Forelimb muscle (tissue), 1 donor: ENCODE measurements at places on chromosomes 4 and X.
A peak's percentile ranks its signal among the peaks of the same experiment; 100 is the strongest.

DNA sequence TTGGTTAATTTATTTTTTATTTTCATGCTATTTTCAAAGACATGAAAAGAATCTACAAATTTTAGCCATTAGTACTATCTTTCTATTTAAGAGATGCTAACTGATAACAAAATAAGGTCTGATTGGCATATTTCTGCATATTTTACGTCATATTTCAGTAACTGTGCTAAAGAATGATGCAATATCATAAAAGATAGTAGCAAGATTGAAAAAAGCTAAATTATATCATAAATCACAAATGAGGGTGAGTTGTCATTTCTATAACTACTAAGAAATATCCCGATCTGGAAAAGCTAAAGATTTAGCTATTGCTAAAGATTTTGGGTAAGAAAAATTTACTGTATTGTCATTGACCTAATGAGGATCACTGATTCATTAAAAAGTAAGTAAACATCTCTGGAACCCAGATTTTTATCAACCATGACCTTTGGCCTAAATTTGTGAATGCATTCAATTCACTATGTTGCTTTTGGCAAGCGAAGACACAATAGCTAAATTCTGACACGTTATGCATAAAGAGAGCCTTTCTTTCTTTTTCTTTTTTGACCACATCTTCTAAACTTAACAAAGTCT, 103.6 kb downstream of the HPGD start:
- DNase-seq: no peak

- no peak for DNase-seq
Measured at GRCh38 chrX:10602646-10603045, 17.7 kb downstream of the MID1 start.

DNA sequence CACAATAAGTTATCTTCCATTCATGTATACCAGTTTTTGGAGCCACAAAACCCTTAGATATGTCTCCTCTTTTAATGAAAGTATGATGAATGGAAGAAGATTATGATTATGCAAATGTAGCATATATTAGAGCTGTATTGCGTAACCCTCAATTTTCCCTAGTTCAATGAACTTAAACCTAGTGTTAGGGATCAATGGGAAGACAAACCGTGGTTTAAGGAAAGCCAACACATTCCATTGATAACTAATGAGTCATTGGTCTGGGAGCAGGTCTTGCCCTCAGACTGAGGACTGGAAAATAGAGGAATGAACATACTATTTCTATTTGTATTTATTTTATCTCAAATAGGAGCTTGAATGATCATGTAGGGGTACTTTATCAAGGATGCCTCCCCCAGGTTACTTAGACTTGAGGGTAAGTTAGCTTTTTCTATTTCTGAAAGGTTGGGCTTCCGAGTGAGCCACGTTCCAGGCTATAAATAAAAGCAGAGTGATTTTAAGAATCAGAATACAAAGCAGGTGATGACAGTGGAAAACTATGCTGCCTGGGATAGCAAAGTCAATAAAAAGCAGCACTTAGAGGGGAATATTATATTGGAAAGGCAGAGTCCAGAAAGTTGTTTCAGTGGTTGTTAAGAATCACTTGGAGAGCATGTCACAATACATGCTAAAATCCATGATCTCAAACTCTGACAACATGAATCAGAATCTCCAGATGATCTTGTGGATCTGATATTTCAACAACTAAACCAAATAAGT, 356.0 kb downstream of the ADAM29 start:
- DNase-seq: no peak

DNA sequence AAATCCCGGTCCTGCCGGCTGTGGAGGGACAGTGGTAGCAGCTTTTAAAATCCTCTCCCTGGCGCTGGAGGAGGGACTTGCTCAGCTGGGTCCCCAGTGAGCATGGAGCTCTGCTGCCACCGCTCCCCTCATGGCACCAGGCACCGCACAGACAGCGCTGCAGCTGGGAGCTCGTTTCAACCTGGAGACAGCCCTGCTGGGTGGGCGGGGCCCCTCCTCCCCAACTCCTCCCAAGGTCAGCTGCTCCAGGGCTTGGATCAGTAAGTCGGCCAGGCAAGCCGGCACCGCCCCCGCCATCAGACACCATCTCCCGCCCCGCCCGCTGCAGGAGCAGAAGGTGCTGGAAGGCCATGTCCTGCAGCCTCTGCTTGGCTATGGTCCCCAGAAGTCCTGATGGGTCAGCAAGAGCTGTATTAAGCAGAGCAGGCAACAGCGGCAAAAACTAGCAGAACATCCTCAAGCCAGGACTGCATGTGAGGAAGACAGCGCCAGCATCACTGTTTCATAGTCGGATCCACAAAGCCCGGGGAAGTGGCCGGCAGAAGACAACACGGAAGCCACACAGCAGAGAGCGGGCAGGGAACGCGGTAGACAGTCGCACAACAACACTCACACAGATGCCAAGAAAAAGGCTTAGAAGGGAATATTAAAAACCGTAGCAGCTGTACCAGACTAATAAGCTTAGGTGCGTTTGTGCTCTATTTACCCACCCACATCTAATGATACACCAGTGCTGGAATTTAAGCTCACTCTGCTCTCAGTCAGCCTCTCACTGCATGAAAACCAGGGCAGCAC, 16.2 kb downstream of the ZFYVE28 start:
- DNase-seq: no peak

- no peak for DNase-seq
Measured at GRCh38 chr4:45453258-45453853, 670.5 kb downstream of the GABRG1 start.

GRCh38 chr4:98638661-98639060, 19.8 kb downstream of the TSPAN5 start:
- DNase-seq: no peak

DNA sequence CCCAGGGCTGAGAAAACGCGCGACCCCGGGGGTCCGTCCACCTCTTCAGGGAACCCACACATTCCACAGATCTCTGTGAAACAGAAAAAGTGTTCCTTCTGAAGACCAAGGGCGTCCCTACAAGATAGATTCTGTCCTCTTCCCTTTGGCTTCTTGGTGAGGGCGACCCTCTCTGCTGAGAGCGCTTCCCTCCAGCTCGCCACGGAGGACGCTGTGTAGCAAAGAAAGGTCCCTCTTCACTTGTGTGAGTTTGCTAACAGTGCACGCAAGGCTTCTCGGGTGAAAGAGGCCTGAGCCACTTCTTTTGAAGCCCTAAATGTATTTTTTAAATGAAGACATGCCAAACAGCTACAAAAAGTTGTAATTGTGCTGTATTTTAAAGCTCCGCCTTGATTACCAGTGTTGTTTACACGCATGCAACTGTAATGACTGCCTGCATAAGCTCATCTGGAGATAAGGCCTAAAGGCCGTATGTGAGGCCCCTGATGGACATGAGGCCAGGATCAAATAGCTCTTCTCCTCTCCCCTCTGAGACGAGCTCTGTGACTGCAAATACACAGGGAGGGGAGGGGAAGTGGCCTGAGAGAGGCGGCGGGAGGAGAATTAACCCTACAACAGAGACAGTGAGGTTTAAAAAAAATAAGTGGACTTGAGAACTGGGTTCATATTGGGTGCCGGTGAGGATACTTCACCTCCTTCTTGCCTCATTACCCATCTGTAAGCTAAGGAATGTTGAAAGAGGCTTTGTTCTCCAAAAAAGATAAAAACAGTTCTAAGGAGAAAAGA, 95.5 kb downstream of the SOWAHB start:
- no peak for DNase-seq

DNA sequence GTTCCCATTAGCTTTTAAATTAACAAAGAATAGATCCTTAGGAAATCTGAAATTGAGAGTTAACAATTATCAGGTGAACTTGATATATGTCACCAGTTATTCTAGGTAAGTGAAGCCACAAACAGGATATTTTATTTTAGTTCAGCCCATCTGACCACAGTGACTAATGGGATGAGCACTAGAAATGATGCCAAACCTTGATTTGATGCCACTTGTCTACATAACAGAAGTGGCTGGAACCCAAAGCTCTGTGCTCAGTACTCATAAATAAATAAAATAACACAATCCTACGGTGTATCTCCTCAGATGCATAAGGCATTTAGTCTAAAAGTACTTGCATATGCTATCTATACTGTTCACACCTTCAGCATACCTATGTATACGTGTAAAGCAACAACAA, 12.2 kb downstream of the SLITRK4 start:
- DNase-seq: no peak

DNA sequence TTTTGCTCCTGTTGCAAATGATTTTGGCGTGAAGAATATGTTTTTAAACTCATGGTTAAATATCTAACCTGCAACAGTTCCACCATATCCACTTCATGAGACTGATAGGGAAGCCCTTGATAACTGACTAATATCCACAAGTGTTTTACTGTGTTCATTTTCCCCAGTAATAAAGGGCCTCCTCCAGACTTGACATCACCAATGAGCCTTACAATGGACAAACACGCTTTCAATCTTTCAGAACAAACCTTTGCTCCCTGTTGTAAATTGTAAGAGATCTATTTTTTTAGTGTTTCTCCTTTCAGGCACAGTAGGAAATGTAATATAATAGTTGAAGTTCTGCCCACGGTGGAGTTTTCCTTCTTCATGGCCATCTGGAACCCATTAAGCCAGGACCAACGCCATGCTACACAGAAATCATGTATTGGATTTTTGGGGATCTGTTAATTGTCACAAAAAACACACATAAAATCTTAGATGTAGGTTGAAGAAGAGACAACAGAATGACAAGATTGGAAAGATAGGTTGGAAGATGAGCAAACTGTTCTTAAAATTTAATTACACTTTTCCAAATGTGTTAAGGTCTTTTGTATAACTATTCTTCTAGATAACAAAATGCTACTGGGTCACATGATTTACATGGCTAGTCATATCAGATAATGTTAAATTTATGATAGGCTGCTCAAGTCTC, 1030.1 kb downstream of the FSTL5 start:
- no peak for DNase-seq

DNA sequence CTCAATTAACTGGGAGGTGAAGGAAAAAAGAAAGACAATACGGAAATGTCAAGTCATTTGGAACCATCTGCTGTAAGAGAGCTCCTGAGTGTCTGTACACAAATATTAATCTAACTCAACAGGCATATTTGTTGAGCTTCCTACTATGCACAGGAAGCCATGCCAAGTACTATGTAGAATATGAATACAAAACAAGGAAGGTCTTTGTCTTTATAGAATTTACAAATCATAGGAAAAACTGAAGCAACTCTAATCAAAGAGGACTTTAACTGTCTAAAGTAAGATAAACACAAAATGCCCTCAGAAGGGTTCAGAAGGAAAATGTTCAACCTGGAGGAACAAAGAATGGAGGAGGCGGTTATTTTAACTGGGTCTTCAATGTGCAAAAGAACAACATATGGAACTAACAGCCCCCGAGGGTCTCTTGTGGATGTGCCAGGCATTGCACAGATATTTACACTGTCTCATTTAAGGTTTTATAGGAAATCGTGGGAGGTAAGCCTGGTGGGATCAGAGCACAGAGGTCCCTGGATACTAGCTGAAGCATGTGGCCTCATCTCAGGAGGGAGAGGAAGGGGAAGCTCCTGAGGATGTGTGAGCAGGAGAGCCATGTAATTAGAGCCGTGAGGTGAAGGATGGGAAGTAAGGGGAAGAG, 5.8 kb downstream of the FAM114A1 start:
- DNase-seq: no peak

DNA sequence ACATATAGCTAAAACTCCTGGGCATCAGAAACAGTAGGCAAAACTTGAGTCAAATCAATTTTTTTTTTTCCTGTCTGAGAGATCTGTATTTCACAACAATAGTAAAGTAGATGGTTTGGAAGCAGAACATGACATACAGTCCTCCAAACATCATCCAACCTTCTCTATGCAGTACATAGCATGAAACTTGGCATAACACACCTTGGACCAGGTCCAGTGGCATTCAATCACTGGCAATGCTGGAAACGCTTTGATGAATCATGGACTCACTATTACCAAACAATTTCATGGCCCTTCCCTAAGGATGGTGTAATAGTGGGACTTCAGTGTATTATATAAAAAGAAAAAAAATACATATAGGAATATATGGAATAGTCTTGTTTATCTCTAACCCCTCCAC, 154.6 kb downstream of the FMR1NB start:
- DNase-seq: no peak

DNA sequence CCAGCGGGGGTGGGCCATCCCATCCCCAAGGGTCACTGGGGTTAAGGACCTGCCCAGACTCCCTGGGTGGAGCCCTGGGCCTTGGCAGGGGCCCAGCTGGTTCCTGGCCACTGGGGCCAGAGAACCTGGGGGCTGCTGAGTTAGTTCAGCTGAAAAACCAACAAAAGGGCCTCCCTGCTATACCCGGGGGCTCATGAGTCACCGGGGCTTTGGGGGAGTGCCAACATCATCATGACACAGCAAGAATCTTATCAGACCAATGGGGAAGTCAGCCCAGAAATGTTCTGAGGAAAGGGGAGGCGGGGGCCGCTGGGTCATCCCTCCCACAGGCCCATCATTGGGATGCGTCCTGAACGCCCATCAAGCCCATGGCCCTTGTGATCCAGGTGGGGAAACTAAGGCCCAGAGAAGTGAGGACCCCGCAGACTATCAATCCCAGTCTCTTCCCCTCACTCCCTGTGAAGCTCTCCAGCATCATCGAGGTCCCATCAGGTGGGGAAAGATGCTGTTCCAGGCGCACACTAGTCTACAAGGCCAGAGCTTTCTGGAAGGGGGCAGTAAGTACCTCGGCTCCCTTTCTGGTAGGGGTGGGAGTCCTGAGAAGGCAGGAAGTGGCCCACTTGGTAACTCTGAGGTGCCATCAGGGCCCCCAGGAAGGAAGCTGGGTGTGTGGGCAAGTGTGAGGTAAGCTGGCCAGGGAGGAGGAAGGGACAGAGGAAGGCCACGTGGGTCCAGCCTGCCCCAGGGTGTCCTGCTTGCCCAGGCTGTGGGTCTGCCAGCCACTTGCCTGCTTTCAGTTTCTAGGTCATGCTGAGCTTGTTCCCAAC, 4.5 kb downstream of the G6PD start:
- no peak for DNase-seq

GRCh38 chr4:88378691-88379559, at the start of gene HERC6:
Gene HERC6 (plus strand): TSS chr4:88378852. CDS start chr4:88378922, 70 bp downstream.
- DNase-seq: peak; percentile 56

DNA sequence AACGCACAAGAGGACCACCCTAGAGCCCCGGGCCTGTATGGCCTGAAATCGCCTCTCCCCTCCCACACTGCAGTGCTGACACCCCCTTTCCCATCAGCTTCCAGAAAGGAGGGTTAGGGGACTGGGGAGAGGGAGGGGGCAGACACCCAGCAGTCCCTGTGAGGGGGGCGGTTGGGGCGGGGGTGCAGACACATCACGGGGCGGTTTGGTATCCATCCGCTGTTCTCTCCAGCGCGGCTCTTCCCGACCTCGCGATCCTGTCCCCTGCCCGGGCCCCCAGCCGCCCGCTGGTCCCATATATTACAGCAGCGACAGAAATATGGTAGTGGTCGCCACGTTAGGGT, 404 bp upstream of the GPRASP2 start:
- DNase-seq: no peak

GRCh38 chr4:11782859-11783258, 354.2 kb upstream of the HS3ST1 start:
- no peak for DNase-seq

- DNase-seq: no peak
Measured at GRCh38 chr4:68288393-68288740, 42.9 kb upstream of the TMPRSS11B start.

- DNase-seq: no peak
Measured at GRCh38 chr4:150318971-150319370, 240.7 kb downstream of the DCLK2 start.
